ENCODE measurements at places on chromosomes 2 and 18.

GRCh38 chr2:223952280-223952968, 4.8 kb upstream of the MRPL44 start:
- no peak for DNase-seq

DNA sequence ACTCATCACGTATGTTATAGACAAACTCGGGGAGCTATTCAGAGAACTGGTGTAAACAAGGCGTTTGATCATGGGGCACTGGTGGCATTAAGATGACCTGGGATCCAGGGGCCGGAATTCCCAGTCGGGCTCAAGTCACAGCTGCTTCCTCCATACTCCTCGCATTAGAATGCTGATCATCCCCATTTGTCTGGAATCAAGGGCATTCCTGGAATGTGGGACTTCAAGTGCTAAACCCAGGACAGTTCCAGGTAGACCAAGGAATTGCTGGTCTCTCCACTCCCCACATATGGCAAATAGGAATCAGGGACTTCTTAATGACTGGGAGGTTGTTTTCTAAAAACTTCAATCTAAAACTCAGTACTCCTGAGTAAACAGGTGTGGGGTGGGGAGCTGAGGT, 355.7 kb upstream of the RAB6C start:
- no peak for DNase-seq

- DNase-seq, result no peak
Measured at GRCh38 chr2:191611614-191612013, 66.3 kb upstream of the NABP1 start.

DNA sequence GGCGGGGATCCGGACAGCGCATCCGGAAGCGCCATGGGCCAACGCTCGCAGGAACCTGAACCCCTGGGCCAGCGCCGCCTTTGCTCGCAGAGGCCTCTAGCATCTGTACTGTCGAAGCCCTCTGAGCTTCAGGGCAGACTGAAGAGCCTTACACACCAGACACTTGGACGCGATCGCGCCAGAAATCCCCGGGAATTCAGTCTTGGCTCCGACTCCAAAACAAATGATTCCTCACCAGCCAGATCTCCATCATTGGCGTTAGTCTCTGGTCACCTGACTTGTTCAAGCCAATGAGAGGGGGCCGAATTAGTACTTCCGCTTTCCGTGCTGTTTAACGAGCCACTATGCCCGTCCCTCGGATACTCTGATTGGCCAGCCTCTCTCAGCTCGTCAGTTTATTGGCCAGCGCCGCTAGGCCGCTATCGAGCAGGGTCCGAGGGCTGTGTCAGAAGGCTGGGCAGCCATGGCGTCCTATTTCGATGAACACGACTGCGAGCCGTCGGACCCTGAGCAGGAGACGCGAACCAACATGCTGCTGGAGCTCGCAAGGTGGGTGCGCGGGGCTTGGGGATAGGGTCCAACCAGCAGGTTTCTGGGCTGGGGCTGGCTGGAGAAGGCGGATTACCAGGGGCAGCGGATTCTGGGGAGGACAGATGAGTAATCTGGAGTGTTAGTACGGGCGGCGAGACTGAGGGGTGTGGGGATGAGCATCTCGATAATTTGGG, at the start of gene RNF181:
Gene RNF181 (plus strand): TSS at position 445 of the 725 bp plus-strand sequence. CDS start 19 bp downstream, at position 464.
- DNase-seq, result peak; percentile 84

DNA sequence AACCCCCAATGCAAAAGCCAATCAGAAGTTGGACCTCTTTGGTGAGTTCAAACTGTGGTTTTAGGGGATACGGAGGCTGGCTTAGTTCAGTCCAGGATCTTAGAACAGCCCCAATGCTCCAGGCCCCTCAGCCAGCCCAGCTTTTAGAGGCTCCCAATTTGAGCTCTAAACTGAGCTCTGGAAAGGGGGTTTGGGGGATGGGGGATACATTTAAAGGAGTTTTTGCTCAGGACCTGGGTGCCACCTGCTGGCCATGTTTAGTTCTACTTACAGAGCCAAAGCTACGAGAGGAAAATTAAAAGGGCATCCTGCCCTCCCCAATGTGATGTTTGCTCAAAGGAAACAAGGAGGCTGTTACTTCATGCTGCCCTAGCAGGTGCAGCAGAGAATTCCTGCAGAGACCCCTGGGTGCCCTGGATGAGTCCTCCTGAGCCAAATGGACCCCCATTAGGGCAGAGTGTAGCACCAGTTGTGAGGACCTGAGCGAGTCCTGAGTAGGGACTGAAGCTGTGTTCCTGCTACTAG, 15.9 kb upstream of the TMEM214 start:
- no peak for DNase-seq

GRCh38 chr18:79372991-79373390, 22.7 kb upstream of the NFATC1 start:
- no peak for DNase-seq

DNA sequence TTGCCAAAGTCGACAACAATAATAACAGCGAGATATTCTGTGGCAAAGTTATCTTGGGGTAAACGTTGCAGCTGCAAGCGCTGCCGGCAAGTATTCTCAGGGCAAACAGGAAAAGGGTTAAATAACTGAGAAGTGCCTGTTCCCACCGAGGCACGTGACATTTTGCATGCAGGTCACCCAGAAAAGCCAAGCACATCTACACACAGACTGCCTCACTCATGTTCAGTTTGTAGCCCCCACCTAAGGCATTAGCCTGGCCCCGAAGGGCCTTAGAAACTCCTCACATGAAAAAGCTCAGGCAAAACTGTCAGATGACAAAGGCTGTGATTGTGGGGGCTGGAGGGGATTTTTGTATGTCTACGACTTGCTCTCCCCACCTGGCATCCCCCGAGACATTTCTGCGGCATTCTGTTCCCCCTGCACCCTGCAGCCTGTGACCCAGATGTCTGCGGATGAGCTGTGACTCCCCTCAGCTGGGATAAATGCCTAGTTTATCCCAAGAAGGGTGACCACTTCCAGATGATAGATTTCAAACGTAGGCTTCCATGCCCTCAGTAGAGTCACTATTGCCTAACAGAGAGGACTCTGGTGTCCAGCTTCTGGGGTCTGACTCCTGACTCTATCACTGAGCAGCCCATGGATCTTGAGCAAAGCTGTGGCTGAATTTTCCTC, 215.2 kb upstream of the SIX2 start:
- DNase-seq, result no peak

DNA sequence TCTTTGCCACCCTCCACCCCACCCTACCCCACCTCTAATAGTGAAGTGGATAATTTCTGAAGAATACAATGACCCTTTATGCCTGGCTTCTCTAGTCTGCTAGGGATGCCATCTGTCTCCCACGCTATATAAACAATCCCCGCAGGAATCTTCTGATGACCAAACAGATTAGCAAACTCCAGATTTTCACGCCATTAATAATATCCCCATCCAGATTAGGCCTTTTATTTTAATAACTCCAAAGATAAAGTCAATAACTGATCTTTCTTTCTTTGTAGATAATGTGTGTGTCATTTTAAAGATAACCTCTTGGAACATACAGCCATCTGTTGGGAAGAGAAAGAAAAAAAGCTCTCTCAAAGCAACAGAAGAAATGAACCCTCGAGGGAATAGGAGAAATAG, 47.9 kb upstream of the CCDC150 start:
- DNase-seq, result no peak

GRCh38 chr2:39325966-39326365, 82.2 kb upstream of the CDKL4 start:
- DNase-seq, result no peak

- DNase-seq, result no peak
Measured at GRCh38 chr2:237533668-237534161, 32.7 kb upstream of the PRLH start.

DNA sequence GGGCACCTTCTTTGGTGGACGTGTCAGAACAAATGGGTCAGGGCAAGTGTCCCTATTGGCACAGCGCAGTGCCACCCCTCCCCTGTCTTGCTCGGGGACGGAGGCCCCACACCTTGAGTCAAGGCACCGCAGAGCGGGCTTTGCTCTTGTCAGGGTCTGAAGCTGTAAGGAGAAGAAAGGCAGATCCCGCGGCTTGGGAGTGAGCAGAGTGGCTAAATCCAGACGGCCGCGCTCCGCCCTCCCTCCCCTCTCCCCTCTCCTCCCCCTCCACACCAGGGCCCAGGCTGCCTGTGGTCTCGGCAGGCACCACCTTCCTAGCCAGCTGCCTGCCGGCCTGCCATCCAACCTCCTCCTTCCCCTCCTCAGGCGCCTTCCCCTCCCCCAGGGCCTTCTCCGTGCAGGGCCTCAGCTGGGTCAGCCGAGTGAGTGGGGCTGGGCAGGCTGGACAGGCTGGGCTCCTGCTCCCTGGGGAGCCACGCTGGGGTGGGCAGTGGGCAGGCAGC, 25.8 kb downstream of the SPEG start:
- DNase-seq, result no peak

DNA sequence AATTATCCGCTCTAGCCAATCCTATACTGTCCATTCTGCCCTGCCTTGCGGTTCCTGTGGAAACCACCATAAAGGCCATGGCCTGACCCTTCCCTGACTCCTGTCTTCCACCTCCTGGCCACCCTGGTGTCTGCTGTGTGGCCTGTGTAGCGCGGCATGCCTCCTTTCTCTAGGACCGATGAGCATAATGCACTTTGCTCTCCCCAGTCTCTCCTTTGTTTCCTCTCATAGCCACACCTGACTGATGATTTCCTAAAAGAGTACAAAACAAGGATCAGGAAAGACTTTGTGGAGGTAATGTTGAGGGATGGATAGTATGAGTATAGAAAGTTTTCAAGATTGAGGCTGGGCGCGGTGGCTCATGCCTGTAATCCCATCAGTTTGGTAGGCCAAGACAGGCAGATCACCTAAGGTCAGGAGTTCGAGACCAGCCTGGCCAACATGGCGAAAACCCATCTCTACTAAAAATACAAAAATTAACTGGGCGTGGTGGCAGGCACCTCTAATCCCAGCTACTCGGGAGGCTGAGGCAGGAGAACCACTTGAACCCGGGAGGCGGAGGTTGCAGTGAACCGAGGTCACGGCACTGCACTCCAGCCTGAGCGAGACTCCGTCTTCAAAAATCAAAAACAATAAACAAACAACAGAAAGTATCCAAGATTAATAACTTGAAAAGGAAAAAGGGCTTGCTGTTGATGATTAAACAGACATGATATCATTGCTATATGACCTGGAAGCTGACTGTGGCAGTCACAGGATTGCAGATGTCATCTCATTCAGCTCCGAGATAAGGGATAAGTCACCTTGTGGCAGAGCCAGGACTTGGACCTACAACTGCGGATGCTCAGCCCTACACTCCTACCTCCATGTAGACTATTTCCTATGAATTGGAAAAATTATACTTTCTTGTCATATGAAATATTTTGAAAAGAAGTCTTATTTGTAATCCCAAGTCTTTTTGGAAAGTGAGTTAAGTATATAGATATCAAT, 16.6 kb downstream of the SOWAHC start:
- DNase-seq, result no peak

DNA sequence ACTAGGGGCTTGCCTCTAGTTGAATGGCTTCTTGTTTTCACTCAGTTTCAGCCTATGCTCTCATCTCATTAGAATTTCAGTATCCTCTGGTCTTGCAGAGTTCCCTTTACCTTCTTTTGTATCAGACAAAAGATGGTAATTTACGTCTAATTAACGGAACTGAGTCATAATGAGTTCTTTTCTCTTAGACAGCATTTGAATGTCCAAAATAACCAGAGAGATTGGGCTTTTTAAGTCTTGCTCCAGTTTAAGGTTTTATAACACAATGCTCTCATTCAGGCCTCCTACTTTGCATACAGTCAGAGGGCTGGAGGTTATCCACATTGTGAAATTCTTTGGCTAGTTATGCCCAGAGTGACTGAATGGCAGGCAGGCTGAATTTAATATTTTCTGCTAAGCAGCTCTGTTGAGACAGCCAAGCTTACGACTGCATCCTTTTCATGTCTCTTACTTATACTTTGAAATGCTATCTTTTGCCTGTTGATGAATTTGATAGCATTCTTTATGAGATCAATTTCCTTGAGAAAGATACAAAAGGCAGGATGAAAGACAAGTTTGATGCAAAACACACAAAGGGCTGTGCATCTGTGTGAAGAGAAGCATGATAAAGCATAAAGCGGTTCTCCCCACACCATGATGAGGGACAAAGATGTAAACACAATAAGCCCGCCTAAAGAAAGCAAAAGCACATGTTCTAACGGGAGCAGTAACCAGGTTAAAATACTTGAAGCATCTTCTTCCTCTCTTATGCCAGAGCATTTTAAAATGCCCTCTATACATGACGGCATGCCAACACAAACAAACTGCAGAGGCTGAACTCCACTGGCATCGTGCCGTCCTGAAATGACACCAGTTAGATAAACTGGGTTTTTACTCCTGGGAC, 90.0 kb downstream of the CDH2 start:
- no peak for DNase-seq

GRCh38 chr2:60259781-60260180, 293.7 kb downstream of the BCL11A start:
- DNase-seq, result no peak

DNA sequence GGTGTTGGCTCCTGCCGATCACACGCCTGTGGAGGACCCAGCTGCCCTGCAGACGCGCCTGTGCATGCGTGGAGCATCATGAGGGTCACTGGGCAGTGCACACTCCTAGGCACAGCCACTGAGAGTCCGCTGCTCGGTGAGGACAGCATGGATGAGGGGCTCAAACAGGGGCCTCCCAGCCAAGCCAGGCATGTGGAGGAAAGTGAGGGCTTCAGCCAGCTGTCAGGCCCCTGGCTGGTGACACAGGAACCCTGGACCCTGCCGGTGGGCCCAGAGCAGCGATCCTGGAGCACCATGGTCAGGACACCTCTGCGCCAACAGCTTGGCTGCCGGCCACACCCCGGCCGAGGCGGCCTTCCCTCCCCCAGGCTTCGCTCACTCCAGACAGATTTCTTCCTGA, 171.2 kb downstream of the RTP5 start:
- DNase-seq, result no peak

DNA sequence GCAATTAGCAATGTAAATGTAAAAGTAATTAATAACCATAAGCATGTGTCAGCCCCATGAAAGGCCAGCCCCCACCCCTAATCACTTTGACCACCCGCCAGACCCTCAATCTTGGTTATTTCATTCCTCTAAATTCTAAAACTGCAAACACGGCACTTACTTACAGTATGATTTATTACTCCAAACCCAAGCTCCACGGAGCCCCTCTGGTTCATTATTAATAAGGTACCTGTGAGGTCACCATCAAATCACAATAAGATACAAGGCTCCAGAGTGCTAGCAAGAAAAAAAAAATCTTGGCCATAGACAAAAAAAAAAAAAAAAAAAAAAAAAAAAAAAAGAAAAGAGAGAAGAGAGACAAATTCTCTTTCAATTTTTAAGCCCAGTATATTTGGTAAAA, 879.5 kb downstream of the TDRD15 start:
- no peak for DNase-seq

DNA sequence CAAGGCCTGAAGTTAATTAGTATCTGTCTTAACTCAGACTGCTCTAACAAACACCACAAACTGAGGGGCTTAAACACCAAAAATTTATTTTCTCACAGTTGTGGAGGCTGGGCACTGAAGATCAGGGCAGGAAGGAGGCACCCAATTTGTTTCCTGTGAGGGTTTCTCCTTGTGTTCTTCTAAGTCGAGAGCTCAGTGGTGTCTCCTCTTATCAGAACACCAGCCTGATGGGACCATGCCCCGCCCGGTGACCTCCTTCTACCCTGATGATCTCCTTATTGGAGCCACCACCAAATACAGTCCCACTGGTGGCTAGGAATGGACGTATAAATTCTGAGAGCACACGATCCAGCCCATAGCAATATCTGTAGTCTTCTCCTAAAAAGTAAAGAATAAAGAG, 20.5 kb downstream of the TMEM18 start:
- DNase-seq, result no peak

GRCh38 chr2:72924353-72925240, 7.3 kb downstream of the EMX1 start:
- peak; percentile 31 for DNase-seq

- DNase-seq, result no peak
Measured at GRCh38 chr18:77114415-77115191, 18.0 kb downstream of the MBP start.

- no peak for DNase-seq
Measured at GRCh38 chr18:76490033-76490432, 5.0 kb downstream of the ZNF516 start.

All from activated CD4-positive, CD25-positive, alpha-beta regulatory T cell treated with anti-CD3 and anti-CD28 coated beads, Interleukin-2, amount 50 U/mL, for 72 hours (primary cell).